ENCODE measurements at places on chromosomes 7 and 10.
A peak's percentile ranks its signal among the peaks of the same experiment; 100 is the strongest.

DNA sequence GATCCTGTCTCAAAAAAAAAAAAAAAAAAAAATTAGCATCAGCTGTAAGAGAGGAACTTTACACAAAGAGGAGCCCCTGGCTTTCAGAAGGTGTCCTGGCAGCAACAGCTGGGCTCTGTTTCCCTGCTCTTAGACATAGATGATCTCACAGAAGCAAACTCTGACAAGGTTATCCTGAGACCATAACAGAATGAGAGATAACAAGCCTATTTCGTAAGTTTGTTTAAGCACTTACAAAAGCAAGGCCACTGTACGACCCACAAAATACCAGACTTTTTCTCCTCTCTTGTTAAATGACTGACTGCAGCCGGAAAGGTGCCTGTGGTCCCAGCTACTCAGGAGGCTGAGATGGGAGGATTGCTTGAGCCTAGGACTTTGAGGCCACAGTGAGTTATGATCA lies 33.3 kb upstream of the OTUD1 start:
- DNase-seq, result no peak

DNA sequence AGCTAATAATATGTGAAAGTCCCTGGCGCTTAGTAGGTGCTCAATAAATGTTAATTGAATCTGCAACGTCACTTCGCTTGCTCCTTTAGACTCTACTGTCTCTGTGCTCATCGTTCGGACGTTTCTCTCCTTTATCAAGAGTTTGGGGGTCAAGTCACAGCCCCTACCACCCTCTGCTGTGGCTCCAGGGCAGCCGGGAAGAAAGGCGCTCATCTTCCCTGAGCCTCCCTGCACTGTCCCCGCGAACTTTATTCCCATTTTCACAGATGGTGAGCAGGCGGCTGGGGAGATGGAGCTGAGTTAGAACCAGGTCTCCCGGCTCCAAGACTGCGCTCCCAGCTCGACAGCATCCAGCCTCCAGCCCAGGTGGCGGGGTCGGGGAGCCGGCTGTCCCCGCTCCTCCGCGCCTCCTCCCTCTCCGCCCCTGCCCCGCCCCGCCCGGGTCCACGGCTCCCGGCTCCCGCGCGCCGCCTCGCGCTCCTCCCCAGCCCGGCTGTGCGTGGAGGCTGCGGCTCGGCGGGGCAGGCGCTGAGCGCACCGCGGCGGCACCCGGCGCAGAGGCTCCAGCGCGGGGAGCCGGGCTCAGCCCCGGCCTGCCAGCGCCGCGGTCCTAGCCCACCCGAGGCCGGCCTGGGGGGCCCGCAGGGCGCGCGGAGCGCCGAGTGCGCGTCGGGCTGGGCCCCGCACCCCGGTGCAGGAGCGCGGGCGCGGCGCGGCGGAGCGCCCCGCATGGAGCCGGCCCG lies at the start of gene CLEC2L:
Gene CLEC2L (plus strand): TSS at position 487 of the 743 bp plus-strand sequence. CDS start 243 bp downstream, at position 730.
- peak; percentile 46 for DNase-seq

DNA sequence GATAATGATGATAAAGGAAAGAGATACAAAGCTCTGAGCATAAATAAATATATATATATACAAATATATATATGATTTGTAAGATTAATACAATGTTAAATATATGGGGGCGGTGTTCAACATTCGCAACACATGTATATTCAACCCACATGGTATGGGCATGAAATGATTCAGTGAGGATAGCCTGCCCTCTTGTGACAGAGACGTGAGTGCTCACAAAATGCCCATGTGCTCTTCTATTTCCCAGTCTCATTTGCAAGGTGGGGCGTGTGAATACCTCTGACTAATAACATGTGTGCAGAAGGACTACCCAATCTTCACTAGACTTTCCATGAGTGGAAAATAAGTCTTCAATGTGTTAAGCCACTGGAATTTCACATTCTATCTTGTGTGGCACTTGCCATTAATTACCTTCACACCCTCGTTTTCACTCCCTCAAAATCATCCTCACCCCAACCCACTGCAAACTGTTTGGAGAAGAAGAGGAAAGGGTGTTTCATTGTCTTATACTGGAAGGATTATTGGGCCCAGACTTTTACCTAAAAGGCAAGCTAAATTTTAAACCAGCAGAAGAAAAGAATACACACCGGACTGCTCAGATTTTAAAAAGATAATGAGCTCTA lies 26.9 kb downstream of the ASAH2 start:
- DNase-seq, result peak; percentile 63

- DNase-seq, result no peak
Measured at GRCh38 chr10:49323896-49324270, 24.9 kb downstream of the C10orf71 start.

DNA sequence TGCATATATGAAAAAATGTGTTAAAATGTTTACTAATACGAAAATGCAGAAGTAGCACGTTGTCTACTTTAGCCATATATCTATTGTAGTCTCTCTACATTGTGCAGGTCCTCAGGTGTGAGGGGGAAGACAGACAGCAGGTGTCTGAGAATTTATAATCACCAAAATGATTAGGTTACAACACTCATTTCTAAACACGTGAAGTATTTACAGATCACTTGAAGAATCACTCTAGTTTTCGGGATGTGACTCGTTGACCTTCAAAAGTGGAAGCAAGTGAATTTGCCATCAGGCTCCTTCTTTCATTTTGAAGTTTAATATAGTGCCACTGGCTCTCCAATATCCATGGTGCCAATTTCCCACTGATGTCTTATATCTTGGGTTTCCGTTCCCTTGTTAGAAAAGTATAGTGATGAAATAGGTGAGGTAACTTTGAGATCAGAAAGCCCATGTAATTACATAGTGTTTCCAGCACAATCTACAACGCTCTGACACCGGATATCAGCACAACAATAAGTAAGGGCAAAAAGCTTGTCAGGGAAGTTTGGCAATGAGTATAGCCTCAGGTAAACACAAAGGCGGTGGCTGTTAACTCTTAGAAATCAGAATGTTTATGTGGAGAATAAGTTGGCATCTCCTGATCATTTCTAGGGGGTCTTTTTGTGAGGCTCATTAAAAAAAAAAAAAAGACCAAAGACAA lies 57.5 kb upstream of the SP4 start:
- no peak for DNase-seq

DNA sequence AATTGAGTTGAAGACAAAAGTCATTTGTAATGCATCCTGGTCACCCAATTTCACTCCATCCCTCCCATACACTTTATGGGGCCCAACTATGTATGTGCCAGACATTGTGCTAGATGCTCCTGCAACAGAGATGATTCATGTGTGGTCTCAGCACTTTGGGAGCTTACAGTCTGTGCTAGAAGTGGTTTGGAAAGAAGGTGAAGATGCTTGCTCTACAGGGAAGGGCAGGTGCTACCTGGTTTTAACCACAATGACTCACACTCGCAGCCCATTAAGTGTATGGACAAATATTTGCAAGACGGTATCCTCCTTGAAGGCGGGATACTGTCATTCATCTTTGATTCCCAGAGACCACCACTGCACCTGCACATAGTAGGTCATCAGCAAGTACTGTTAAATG lies 257.6 kb downstream of the OTUD1 start:
- DNase-seq, result no peak

- DNase-seq, result no peak
Measured at GRCh38 chr10:56028298-56029132, 332.5 kb downstream of the ZWINT start.

- peak; percentile 20 for DNase-seq
Measured at GRCh38 chr7:39248041-39248691, 270.5 kb downstream of the POU6F2 start.

DNA sequence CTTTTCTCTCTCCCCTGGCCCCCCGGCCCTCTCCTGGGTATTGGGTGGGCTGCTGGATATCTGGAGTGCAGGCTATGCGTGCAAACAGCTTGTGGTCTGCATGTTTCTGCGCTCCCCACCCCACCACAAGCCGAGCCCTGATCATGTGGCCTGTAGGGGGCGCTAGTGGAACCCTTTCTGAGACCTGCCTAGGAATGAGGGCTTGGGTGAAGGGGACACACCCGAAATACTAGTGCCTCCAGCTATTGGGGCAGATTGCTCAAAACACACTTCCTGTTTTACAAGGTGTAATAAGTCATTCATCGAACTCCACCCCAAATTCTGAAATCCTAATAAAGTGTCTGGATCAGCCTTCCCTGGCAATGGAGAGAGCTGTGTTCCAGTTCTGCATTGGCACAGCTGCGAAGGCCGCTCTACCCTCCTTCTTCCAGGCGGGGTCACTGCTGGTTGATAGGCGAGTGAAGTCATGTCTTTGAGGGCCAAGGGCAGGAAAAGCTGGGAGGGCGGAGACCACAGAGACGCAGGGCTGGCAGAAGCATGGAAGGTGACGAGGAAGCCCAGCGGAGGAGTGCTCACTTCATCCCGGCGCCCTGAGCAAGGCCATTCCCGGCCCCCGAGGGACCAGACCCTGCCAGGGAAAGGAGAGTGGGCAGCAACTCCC lies 19.8 kb upstream of the PRRT4 start:
- DNase-seq, result no peak

DNA sequence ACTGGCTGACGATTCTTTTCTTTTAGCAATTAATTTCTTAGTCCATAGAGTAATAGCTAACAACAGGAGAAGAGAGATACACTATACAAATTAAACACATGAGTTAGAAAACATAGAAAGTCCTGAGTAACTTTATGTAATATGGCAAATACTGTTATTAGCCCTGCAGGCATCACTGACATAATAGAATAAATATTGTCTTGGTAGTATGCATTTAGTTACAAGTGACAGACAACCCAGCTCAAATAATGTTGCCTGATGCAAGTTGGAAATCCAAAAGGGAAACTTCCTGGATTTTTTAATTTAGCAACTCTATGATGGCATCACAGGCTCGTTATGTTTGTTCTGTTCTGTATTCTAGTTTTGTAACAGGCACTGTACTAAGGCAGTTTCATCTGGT lies 95.1 kb downstream of the DKK1 start:
- DNase-seq, result no peak

GRCh38 chr7:151837285-151838042 lies 39.5 kb downstream of the PRKAG2 start:
- DNase-seq, result peak; percentile 54

DNA sequence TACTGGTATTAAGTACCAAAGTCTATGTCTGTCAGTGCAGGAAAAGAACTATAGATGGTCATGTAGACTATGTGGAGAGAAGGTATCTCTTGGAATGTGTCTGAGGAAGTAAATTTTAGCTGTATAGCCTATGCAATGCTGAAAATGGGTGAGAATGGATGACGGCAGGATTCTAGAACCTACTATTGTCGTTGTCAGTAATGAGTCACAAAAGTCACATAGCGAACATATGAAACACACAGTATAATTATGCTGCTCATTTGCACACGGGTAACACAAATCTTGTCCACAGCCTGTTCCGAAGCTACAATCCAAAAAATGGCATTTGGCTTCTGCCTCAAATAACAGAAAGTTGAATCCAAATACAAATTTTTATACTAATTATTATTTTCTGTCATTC lies 33.6 kb upstream of the KMT2E start:
- peak; percentile 37 for DNase-seq

DNA sequence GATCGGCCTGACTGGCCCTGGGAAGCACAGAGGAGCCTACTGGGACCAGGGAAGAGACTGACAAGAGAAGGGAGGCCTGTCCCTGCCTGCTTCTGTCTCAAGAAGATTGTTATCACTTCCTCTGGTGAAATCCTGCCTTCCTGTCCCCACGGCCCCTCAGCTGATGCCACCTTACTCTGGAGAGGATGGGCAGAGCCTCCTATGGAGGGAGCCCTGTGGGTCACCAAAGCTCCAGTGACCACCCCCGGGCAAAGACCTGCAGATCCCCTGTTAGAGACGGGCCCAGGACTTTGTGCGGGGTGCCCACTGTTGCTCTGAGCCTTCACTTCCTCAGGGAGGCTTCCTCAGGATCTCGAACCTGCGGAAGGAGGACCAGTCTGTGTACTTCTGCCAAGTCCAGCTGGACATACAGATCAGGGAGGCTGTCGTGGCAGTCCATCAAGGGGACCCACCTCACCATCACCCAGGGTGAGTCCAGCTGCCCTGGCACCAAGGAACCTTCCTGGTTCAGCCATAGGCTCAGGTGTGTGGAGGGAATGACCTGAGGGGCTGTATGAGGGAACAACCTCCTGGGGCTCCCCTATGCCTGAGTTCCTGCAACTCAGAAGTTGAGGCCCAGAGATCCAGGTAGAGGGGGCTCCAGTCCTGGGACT lies 1.4 kb upstream of the PILRB start:
- no peak for DNase-seq

GRCh38 chr10:24390746-24391145 lies 181.8 kb downstream of the KIAA1217 start:
- peak; percentile 38 for DNase-seq

GRCh38 chr7:150950496-150951180 lies 27.5 kb downstream of the KCNH2 start:
- DNase-seq, result no peak

DNA sequence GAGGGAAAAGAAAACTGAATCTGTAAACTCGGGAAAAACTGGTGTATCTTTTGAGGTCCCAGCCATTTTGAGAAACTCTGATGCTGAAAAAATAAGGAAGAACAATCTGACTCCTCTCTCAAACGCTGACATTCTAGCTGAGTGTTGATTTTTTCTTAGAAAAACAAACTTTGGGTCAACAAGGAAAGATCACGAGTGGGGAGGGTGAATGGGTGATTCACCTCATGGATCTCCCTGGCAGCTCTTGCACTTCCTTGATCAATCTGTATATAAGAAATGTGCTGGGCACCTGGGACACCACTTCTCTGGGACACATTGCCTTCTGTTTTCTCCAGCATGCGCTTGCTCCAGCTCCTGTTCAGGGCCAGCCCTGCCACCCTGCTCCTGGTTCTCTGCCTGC lies at the start of gene PIP:
Gene PIP (plus strand): TSS at position 297 of the 400 bp plus-strand sequence. CDS start 40 bp downstream, at position 337.
- no peak for DNase-seq

- DNase-seq, result peak; percentile 51
Measured at GRCh38 chr10:73262105-73262730, 9.8 kb upstream of the MRPS16 start.

DNA sequence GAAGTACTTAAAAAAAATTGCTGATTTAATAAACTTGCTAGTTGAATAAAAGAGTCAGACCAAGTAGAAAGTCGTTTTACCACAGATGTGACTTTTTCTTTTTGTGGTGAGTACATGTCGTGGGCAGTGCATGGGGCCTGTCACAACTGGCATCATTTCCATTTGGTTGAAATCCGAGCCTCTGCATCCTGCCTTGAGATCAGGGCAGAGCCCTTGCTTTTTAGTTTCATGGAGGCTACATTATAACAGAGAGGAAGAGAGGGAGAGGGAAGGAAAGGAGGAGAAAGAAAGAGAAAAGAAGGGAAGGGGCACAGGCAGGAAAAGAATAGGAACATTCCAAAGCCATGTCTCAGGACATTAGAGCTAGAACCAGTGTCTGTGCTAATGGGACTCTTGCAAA lies 20.4 kb upstream of the INSYN2A start:
- DNase-seq, result peak; percentile 39

- no peak for DNase-seq
Measured at GRCh38 chr10:84293574-84294016, 34.8 kb upstream of the CCSER2 start.

- no peak for DNase-seq
Measured at GRCh38 chr7:90276033-90276728, 31.2 kb downstream of the CFAP69 start.

Data from astrocyte of the hippocampus (primary cell).